ENCODE measurements at places on chromosomes 2 and 18. TPM values are rescaled to one million over a fixed set of nuclear protein-coding genes. Genes with fewer than 3 reads are reported as not detected.
A peak's percentile ranks its signal among the peaks of the same experiment; 100 is the strongest.

DNA sequence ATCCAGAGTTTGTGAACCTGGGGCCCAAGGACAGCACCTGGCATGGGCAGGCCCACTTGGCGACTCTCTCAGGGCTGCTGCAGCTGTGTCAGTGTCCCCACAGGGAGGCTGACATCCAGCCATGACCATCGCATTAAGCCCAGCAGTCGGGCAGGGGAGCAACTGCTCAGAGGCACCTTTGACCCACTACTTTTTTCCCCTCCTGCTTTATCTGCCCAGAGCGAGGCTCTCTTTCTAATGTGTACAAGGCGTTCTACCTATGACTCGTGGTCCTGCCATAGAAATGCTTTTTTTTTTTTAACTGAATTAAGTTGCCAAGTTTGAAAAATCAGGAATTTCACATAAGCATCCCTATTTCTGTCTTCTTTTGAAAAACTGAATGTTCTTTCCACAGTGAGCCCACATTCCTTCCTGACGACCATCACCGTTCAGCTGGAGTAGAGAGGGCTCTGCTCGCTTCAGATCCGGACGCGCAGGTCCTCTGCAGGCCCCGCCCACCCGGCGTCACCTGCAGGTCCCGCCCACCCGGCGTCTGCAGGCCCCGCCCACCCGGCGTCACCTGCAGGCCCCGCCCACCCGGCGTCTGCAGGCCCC lies 403 bp upstream of the CLUL1 start:
- DNase-seq: no peak

PPM1B gene
- 55.7 TPM for polyA plus RNA-seq

ADAM23 gene
- polyA plus RNA-seq: 8.5 TPM

FOXD4L1 gene
- 0.08 TPM for polyA plus RNA-seq

CIB4 gene
- 0.78 TPM for polyA plus RNA-seq

GRCh38 chr2:221102896-221103688 lies 469.0 kb downstream of the EPHA4 start:
- DNase-seq: no peak

DNA sequence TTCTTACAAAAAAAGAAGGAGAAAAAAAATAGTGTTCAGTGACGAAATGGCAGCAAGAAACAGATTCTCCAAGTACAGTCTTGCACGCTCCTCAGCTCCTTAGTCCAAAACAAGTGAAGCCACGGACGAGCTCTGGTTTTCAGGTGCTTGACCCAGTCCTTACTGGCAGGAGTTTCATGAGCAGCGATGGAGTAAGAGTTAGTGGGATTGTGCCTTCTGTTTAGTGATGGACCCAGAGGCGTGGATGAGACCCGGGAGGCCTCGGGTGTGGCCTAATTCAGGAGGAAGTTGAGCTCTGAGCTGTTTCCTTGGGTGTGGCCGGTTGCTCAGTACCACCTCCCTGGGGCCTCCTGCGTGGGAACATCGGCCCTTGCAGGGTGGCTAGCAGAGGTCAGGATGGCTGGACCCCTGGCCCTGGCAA lies 52.0 kb downstream of the KIF5C start:
- no peak for DNase-seq

DNA sequence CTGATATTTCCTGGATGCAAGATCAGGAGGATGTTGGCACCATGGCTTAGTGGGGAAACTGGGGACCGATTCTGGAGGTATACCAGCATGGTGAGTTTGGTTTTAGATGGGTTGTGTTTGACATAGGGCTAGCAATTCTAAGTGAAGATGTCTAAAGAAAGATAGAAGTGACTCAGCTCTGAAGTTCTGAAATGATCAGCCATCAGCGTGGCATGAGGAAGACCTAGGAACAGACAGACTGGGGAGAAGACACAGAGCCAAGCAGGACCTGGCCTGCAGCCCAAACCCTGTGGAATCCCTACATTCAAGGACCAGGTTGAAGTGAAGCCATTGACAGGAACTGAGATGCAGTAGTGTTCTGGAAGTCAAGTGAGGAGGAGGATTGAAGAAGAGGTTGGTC lies 39.8 kb downstream of the HRH4 start:
- DNase-seq: no peak

- DNase-seq: no peak
Measured at GRCh38 chr2:240584486-240585031, 2.0 kb upstream of the CAPN10 start.

DNA sequence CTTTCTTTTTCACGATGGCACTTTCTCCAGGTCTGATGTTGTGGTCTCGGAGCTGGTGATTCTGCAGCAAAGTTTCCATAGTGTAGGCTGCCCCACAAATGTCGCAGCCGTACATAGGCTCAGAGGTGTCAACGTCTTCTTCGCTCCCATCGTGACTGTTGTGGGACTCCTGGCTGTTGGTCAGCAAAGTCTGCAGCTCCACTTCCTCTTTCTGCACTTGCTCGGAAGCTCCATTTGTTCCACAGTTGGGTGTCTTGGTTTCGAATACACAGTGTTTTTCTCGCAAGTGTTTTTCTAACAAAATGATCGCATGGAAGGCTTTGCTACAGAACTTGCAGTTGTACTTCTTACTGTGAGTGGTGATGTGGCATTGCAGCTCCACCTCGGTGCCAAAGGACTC lies 126.8 kb downstream of the ZNF521 start:
- DNase-seq: no peak

TUBA3E gene
- 0.33 TPM for polyA plus RNA-seq

DNA sequence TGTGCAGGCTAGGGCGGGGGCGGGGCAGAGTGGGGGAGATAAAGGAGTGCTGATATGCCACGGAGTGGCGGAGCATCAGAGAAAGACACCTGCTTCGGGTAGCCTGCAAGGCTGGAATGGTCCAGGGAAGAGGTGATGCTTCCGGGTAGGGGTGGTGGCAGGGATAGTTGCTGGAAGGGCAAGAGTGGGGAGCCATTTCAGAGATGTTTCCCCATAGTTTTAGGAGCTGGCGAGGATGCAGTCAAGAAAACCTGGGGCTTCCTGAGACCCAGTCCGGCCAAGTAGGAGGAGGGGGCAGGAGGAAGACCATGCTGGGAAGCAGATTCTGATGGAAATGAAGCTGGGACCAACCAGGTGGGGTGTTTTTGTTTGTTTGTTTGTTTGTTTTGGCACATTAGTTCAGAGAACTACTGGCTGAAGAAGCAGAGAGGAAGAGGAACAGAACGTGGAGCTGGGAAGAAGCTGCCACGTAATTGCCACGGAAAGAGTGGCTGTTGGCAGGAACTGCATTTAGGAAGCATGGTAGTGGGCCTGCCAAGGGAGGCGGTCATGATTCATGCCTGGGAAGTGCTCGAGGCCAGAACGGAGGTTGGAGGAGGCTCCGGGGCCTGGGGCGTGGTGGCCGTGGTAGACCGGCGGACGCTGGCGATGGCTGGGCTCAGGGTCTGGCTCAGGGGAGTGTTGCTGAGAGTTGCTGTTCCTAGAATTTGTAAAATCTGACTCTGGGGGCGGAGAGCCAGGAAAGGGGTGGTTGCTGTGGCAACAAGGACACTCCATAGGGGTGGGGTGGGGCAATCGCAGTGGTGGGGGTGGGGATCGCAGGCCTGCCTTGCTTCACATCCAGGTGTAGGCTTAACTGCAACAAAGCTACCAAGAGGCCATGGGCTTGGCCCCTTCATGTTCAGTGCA lies 8.6 kb upstream of the INPP5D start:
- no peak for DNase-seq

- DNase-seq: no peak
Measured at GRCh38 chr2:133837441-133838094, 269.3 kb upstream of the NCKAP5 start.

DNA sequence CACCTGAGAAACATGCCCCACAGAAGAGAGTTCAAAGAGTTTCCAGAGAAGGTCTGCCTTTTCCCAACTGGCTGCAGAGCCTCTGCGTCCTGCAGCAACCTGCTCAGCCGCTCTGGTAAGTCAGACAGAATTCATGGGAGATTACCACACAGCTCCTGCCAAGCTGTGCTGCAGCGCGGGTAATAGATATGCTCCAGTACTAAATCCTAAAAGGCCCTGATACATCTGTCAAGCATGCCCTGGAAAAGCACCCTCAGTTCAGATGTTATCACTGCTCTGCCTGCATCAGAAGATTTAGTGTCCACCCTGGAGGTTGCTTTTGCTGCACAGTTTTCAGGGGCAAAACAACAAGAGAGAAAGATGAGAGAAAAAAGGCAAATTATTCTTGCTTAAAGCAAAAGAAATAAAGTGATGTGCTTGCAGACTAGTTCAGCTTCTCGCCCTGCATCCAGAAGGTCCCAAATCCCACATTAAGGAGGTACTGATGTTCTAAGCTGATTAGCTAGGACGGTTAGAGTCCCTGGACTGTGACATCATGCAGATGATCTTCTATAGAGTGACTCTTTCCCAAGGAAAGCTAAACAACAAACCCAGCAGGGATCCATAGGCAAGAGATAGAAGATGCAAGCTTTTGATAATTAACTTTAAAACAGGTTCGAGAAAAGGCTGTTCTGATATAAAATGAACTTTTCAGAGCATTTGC lies 488.6 kb downstream of the BCL11A start:
- DNase-seq: no peak

PLCD4 gene
- 7.4 TPM for polyA plus RNA-seq

GRCh38 chr2:179129574-179130238 lies 79.8 kb upstream of the CCDC141 start:
- DNase-seq: no peak

DNA sequence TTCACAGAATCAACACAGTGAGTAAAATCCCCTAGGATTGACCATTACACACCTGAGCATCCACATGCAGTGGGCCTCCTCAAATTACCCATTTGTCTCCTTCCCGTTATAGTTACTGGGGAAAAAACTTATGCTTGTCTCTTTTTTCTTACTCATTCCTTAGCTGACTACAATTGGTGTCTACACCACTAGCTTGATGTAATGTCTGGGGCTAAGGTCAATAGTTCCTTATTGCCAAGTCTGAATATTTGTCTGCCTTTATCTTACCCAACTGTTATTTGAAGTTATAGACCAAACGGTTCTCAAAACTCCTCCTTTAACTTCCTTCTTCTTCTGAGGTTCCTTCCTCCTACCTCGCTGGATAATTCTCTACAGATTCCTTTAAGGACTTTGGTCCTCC lies 41.9 kb upstream of the TMEM17 start:
- no peak for DNase-seq

GRCh38 chr18:61551586-61551985 lies 218.4 kb downstream of the CDH20 start:
- peak; percentile 47 for DNase-seq

FAP gene
- polyA plus RNA-seq: 129 TPM

GRCh38 chr2:122753336-122753735 lies 997.9 kb downstream of the TSN start:
- DNase-seq: no peak

CXCR1 gene
- polyA plus RNA-seq: 0.55 TPM

DNA sequence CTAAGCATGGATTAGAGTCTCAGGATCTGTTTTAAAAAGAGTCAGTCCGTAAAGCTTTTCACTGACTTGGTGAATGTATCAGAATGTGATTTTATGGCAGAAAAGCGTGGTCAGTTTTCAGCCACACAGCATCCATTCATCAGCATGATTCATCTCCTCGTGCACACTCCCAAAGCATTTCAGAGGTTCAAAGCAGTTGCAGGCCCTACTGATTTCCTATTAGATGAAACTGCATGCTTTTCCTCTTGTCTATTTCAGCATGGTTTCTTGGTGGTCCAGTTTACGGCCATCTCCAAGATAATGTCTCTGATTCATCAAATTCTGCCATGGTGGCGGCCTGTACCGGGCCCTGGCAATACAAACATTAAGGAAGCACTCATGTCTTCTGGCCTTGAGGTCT lies 4.8 kb upstream of the PARD6G start:
- no peak for DNase-seq

- DNase-seq: no peak
Measured at GRCh38 chr2:237912271-237913192, 53.1 kb downstream of the RAMP1 start.

- DNase-seq: no peak
Measured at GRCh38 chr2:190365499-190366204, 22.3 kb downstream of the INPP1 start.

SRD5A2 gene
- polyA plus RNA-seq: 0.03 TPM

RIT2 gene
- polyA plus RNA-seq: not detected

SPRED2 gene
- 35.8 TPM for polyA plus RNA-seq

DNA sequence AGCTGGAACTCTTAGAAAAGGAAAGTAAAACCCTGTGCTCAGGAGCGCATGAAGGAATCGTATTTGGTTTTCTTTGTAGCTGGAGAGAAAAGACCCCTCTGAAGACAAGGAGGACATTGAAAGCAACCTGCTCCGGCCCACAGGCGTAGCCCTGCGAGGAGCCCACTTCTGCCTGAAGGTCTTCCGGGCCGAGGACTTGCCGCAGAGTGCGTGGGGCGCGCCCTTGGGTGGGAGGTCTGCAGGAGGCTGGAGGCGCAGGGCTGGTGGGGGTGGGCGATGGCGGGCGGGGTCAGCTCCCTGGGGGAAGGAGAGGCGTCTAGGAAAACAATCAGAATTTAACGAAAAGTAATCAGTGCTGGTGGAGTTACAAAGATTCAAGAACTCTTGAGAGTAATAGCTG lies 72.8 kb downstream of the DYSF start:
- DNase-seq: no peak

PAIP2B gene
- polyA plus RNA-seq: 6.5 TPM

DNA sequence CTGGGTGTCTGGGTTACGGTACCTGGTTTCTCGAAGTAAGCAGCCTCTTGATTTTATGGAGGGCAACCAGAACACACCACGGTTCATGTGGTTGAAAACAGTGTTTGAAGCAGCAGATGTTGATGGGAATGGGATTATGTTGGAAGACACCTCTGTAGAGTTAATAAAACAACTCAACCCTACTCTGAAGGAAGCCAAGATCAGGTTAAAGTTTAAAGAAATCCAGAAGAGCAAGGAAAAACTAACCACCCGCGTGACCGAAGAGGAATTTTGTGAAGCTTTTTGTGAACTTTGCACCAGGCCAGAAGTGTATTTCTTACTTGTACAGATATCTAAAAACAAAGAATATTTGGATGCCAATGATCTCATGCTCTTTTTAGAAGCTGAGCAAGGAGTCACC lies 279.8 kb downstream of the PLCL1 start:
- DNase-seq: no peak

- no peak for DNase-seq
Measured at GRCh38 chr2:142294225-142294624, 163.4 kb upstream of the LRP1B start.

DNA sequence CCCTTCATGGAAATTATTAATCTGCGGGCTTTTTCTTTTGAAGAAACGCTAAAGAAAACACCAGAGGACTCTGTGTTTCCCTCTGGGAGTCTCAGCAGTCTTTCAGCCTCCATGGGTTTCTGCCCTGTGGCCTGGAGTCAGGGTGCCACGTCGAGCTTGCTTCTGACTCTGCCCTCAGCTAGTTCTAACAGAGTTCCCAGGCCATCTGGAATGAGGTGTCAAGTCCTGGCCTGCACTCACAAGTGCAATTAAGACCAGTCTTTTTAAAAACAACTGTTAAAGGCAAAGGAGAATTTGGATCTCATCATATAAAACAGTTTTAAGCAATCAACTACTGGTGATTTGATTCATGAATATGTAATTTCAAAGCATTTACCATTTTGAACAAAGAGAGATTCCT lies 157.3 kb downstream of the RHBDD1 start:
- no peak for DNase-seq

Measured in left renal pelvis (tissue), 4 donors.